ENCODE measurements at places on chromosomes 13 and 19. TPM values are rescaled to one million over a fixed set of nuclear protein-coding genes. Genes with fewer than 3 reads are reported as not detected.

DNA sequence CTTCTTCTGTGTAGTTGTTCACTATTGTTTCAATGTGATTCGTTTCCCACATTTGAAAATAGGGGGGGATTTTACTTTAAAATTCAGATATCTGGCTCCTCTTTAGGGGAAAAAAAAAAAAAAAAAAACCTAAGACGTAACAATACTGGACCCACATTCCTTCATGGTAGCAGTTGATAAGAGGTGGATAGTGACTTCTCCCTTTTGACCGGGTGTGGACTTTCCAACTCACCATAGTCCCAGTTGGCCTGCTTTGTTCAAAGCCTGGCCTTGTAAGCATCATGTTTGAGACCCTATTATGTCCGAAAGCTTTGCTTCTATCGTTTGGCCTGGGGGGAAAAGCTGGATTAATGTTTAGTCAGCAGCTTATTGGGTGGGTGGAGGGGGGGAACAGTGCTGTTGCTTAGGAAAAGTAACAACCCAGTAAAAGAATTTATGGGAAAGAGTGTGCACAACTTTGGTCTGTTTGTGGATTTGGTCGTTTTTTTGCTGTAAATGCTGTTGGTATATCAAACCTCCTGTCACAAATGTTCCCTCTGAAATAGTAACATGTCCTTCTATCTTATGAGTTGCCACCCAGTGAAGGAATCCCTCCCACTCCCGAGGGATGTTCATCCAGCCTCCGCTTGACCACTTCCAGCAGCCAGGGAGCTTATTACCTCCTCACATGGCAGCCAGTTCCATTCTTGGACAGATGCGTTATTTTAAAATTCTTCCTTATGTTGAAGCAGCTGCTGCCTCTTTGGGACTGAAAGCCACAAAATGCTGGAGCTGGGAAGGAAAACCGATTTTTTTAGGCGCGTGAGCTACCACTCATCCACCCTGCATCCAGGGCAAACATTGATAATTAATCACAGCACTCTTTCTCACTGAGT, 10.4 kb downstream of the SAMD4B start:
- no peaks in the 10 kb centered on the region for H3K4me1 ChIP-seq
- peaks cover 53% of the 10 kb centered on the region for H3K36me3 ChIP-seq
- H3K27ac ChIP-seq: no peak overlapping the region

GRCh38 chr13:73338389-73338788, 279.6 kb downstream of the KLF5 start:
- no peak overlapping the region for H3K4me3 ChIP-seq
- H3K36me3 ChIP-seq: no peaks in the 10 kb centered on the region
- no peak for DNase-seq
- H3K27ac ChIP-seq: no peak overlapping the region
- 0 out of 2 replicates have a peak, but pooled peaks cover 4% of the 10 kb centered on the region for H3K4me1 ChIP-seq
- no peaks in the 10 kb centered on the region for H3K27me3 ChIP-seq

- H3K27me3 ChIP-seq: no peaks in the 10 kb centered on the region
- no peak for DNase-seq
- H3K4me3 ChIP-seq: no peak overlapping the region
Observed at GRCh38 chr19:11931051-11931450, 6.1 kb downstream of the ZNF700 start.

- H3K36me3 ChIP-seq: no peaks in the 10 kb centered on the region
- no peak overlapping the region for H3K4me3 ChIP-seq
- no peak overlapping the region for H3K27ac ChIP-seq
- DNase-seq: no peak
Observed at GRCh38 chr13:48797761-48798160, 144.0 kb downstream of the CYSLTR2 start.

DNA sequence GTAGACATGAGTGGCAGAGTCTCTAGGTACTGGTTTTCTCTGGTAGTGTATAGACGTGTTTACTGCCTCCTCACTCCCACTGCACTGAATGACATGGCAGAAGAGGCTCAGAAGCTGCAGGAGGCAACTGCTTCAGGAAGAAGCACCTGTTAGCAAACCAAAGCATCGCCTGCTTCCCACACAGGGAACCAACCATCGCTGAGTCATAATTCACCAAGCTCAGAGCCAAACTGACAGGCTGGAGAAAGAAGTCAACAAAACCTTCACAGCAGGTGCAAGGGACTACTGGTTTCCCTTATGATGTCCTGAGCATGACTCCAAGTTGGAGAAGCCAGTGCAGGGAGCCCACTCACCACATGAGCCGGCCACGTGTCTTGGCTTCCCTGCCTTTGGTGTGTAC, 69.8 kb downstream of the KCTD12 start:
- H3K27me3 ChIP-seq: no peaks in the 10 kb centered on the region
- no peak overlapping the region for H3K27ac ChIP-seq
- no peak overlapping the region for H3K4me3 ChIP-seq
- H3K4me1 ChIP-seq: no peaks in the 10 kb centered on the region
- H3K36me3 ChIP-seq: no peaks in the 10 kb centered on the region
- no peak for DNase-seq

GRCh38 chr13:113851826-113852535, 11.9 kb downstream of the GAS6 start:
- H3K27me3 ChIP-seq: no peaks in the 10 kb centered on the region
- H3K4me1 ChIP-seq: peaks cover 15% of the 10 kb centered on the region
- no peak overlapping the region for H3K27ac ChIP-seq
- no peak for DNase-seq
- H3K4me3 ChIP-seq: no peak overlapping the region

DNA sequence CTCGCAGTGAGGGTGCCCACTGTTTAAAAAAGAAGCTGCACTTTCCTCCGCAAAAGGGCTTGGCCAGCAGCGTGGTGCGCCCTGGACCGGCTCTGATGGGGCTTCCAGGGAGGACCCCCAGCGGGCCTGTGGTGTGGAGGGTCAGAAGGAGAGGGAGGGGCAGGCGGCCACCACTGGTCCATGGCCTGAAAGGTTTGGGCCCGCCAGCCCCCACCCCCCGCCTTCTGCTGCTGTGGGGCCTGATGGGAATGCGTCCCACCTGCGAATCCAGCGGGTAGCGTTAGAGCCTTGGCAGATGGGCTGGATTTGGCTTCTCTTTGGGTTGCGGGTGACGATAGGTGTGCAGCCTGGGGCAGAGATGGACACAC, 34.7 kb downstream of the TMEM255B start:
- no peak overlapping the region for H3K4me3 ChIP-seq
- H3K36me3 ChIP-seq: no peaks in the 10 kb centered on the region
- no peaks in the 10 kb centered on the region for H3K4me1 ChIP-seq
- H3K27ac ChIP-seq: no peak overlapping the region

DNA sequence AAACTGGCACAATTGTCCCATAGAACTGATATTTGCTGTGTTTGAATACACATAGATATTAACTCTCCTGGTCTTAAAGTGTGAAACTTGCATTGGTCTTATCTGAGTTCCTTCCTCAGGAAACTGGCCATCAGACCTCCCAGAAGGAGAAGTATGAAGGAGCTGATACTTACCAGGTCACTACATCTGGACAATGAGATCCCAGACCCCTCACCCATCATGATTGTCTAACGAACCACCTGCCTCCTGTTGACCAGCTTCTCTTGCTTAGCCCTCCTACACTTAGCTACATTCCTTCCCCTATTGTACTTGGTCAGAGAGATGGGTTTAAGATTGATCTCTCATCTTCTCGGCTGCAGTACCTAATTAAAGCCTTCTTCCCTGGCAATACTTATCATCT, 413.3 kb downstream of the KCTD12 start:
- no peaks in the 10 kb centered on the region for H3K27me3 ChIP-seq
- no peaks in the 10 kb centered on the region for H3K4me1 ChIP-seq
- H3K4me3 ChIP-seq: no peak overlapping the region
- no peak for DNase-seq
- no peak overlapping the region for H3K27ac ChIP-seq
- no peaks in the 10 kb centered on the region for H3K36me3 ChIP-seq

GRCh38 chr19:33063356-33063752, 1.3 kb downstream of the RHPN2 start:
- H3K27me3 ChIP-seq: no peaks in the 10 kb centered on the region
- H3K4me3 ChIP-seq: peak overlapping the region; percentile 54
- no peaks in the 10 kb centered on the region for H3K4me1 ChIP-seq
- H3K27ac ChIP-seq: no peak overlapping the region
- no peak for DNase-seq

GRCh38 chr13:47798194-47798593, 202.9 kb downstream of the SUCLA2 start:
- H3K27me3 ChIP-seq: no peaks in the 10 kb centered on the region
- H3K4me1 ChIP-seq: no peaks in the 10 kb centered on the region
- no peak overlapping the region for H3K27ac ChIP-seq
- no peak overlapping the region for H3K4me3 ChIP-seq
- DNase-seq: no peak
- H3K36me3 ChIP-seq: no peaks in the 10 kb centered on the region

DNA sequence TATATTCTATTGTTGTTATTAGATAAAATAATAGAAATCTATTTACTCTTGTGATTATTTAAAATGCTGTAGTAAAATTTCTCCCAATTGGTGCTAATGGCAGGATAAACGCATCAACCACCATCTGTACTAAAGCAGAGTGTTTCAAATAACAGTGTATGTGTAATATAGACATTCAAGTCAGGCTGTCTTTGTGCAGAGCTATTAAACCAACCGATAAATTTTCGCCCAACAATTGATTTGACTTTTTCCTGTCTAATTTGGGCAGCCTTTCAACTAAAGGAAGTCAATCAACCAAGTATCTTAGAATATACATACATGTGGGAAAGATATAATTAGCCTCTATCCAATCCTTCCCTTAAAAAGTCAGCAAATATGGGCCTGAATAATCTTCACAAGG, 5.8 kb downstream of the AMER2 start:
- DNase-seq: no peak
- no peak overlapping the region for H3K27ac ChIP-seq
- no peak overlapping the region for H3K4me3 ChIP-seq
- peaks cover 3% of the 10 kb centered on the region for H3K4me1 ChIP-seq

DNA sequence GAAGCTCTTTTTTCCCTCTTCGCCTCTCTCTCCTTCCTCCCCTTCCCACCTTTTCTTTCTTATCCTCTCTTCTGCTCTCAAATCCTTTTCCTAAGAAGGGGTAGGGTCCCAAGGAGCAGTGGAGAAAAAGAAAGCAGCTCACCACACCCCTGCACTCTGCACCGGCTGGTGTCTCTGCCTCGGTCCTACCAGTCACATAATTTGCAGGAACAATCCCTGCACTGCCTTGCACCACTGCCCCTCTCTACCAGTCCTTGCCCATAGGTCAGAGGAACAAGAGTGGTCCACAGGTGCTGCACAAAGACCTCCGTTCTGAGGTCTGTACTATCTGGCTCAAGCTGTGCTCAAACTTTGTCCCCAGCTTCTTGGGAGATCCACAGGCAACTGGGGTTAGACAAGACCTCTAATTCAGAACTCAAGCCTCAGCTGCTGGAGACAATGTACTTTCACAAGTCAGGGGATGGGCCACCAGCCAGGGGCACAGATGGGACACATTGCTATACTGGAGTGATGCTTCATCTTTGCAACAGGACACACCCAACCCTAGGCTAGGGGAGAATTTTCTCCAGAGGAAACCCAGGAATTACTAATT, 125.4 kb upstream of the ZNF507 start:
- no peak overlapping the region for H3K4me3 ChIP-seq
- H3K27me3 ChIP-seq: peaks cover 14% of the 10 kb centered on the region
- H3K27ac ChIP-seq: no peak overlapping the region
- peaks cover 2% of the 10 kb centered on the region for H3K4me1 ChIP-seq
- H3K36me3 ChIP-seq: no peaks in the 10 kb centered on the region
- peak; percentile 20 for DNase-seq

DNA sequence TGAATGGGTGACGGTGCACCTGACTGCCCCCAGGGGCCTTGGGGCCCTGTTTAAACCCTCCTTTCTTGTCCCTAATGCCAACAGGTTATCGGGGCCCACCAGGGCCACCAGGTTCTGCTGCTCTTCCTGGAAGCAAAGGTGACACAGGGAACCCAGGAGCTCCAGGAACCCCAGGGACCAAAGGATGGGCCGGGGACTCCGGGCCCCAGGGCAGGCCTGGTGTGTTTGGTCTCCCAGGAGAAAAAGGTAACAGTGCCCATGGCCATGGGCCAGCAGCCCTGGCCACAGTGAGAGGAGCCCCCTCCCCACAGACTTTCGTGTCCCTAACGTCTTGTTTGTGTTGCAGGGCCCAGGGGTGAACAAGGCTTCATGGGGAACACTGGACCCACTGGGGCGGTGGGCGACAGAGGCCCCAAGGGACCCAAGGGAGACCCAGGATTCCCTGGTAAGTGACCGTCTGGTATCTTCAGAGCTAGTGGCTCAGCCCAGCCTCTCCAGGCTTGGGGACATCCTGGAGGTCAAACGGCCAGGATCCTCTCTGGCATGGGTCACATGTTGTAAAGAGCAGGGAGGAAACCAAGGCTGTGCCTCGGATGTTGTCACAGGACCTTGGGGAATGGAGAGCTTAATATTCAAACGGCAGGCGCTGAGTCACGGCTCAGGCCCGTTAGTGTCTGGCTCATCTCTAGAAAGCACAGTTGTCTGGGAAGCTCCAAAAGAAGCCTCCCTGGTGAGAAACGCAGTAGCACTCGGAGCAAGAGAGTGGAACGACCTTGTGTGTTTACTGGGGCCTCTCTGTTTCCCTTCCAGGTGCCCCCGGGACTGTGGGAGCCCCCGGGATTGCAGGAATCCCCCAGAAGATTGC, 58.3 kb downstream of the RAB20 start:
- H3K27me3 ChIP-seq: no peaks in the 10 kb centered on the region
- H3K36me3 ChIP-seq: peaks cover 42% of the 10 kb centered on the region
- DNase-seq: no peak
- peak overlapping the region; percentile 44 for H3K27ac ChIP-seq
- no peaks in the 10 kb centered on the region for H3K4me1 ChIP-seq

DNA sequence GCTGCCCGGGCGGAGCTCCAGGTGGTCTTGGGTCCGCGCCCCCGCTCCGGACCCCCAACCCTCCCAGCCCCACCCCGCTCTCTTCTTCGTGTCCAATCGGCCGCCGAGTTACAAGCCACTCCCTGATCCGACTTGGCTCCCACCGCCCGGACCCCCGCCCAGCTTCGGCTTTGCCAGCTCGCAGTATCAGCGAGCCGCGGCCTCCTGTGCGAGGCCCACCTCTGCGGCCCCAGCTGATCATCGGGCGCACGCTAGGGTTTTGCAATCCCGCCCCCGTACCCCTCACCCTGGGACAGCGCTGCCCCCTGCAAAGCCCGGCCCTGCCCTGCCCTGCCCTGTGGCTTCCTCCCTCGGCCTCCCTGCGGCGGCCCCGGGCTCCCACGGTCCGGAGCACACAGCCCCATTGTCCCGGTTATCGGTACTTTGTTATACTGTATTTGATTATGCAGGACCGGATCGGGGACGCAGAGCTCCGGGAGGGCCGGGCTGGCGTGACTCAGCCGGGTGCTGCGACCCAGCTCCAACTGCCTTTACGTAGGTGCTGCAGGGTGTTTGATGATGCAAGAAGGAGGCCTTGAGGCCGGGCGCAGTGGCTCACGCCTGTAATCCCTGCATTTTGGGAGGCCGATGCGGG, 598 bp upstream of the LPAR2 start:
- peaks cover 14% of the 10 kb centered on the region for H3K36me3 ChIP-seq
- peak overlapping the region; percentile 73 for H3K4me3 ChIP-seq
- peaks cover 9% of the 10 kb centered on the region for H3K4me1 ChIP-seq
- H3K27me3 ChIP-seq: no peaks in the 10 kb centered on the region

Gene RCBTB1
- total RNA-seq: 29.8 TPM

Gene MRPS31
- 33.6 TPM for total RNA-seq

Gene SERPINE3
- 0.15 TPM for total RNA-seq

Gene SLC10A2
- not detected for total RNA-seq

Gene SYDE1
- total RNA-seq: 16.8 TPM

Gene TRMT1
- total RNA-seq: 96.6 TPM

Gene LILRB5
- not detected for total RNA-seq

Gene ZNF724
- total RNA-seq: 67.2 TPM

Gene SIGLECL1
- not detected for total RNA-seq

Measured in H1 (cell line).